Endodermal cell (in vitro differentiated cells): ENCODE measurements at places on chromosomes 2 and 18. TPM values are rescaled to one million over a fixed set of nuclear protein-coding genes. Genes with fewer than 3 reads are reported as not detected.

DNA sequence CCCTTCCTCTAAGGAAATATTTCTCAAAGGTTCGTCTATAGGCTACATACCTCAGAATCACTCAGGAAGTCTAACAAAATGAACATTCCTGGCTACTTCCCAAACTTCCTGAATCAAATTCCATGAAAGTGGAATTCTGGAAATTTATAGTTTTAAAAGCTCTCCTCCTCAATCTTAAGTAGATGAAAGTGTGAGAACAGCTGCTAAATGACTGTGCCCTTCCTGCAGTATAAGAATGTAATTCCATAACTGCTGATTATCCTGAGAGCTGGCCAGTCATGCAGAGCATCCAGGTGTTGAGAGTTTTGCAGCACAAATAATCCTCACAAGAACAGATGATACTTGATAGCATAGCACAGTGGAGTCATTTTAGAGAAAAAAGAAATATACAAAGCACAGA lies 265.0 kb downstream of the KCNJ3 start:
- no peak for DNase-seq

GRCh38 chr2:197121255-197121654 lies 189.3 kb downstream of the ANKRD44 start:
- DNase-seq = no peak

- no peak for DNase-seq
Measured at GRCh38 chr2:39530411-39530866, 93.4 kb upstream of the MAP4K3 start.

The SPATA3 gene
- total RNA-seq = not detected in 3 replicates

The SERPINE2 gene
- total RNA-seq = 251 to 295 TPM (median 257 TPM) in 3 replicates

The SRBD1 gene
- total RNA-seq = 19.6 and 20.2 TPM in 2 replicates

- DNase-seq = no peak
Measured at GRCh38 chr2:185381631-185382030, 357.0 kb upstream of the FSIP2 start.

DNA sequence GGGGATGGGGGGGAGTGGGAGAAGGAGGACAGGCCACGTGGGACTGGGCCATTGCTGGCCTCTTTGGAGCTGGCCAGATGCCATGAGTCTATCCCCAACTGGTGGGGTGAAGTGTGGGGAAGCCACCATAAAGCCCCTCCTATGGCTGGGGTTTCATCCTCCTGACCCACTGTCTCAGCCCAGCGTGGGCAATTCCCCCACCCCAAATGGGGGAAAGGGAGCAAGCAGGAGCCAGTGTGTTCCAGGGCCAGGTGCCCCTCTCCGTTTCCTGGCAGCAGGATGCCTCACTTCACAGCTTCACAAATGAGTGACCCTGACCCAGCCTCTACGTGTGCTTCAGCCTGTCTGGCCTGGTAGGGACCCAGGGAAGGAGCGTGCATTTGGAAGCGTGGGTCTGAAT lies 474.7 kb upstream of the HS6ST1 start:
- DNase-seq = peak; percentile 22

DNA sequence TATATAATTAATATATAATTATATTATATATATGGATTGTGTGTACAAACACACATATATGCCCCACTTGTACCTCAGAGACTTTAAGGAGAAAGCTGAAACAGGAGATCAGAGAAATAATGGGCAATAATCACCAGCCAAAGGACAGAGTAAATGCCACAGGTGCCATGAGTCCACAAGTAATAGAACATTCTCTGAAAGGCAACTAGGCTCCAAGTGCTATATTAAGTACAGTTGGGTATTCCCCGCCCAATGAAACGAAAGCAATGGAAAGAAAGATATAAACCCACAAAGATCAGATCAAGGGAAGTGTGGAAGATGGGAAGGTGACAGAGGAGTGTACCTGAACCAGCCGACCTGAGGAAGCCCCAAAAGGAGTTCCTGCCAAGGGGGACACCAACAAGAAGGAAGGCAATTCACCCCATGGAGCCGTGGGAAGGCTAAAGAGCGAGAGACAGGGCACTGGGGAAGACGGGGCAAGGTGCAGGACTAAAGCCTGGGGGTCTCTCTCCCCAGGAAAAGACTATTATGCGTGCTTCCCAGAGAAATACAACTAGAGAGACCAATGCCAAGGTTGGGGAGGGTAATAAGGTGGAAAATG lies 19.0 kb downstream of the DYM start:
- no peak for DNase-seq

The SPAG16 gene
- total RNA-seq = 30.9 to 38.2 TPM (median 37.9 TPM) in 3 replicates

DNA sequence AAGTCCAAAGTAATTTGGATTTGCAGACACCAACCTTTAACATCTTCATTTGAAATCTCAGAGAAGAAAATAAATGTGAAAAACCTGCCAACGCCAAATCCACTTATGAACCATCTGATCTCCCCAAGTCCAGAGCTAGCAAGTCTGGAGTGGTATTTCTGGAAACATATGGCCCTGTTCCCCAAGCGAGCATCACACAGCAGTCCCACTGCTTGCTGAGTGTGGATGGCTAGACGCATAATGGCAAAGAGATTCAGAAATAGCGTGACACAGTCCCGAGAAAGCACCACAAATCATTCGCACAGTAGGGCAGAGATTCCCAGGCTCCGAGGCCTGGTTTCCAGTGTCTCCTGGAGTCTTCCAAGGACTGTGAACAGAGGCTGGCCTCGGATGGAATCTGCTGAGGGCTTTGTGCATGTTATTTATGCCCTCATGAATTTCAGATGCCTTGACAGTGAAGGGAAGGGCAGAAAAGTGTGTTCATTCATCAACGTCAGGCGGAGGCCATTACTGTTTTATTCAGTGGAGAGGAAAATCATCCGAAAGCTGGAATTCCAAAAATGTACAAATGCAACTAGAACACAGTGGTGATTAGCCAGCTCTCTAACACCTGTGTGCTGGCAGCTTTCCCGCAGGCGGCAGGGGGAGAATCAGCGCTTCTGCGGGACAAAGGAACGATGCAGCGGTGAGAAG lies 417.0 kb downstream of the EIPR1 start:
- DNase-seq = no peak

The REEP1 gene
- 2.0 to 4.3 TPM (median 3.8 TPM) in 3 replicates for total RNA-seq

GRCh38 chr2:54787755-54788366 lies 64.4 kb downstream of the EML6 start:
- DNase-seq = no peak
